ENCODE measurements at places on chromosomes 11 and 22.

- DNase-seq = no peak
Observed at GRCh38 chr22:43438666-43439347, 27.0 kb downstream of the MPPED1 start.

DNA sequence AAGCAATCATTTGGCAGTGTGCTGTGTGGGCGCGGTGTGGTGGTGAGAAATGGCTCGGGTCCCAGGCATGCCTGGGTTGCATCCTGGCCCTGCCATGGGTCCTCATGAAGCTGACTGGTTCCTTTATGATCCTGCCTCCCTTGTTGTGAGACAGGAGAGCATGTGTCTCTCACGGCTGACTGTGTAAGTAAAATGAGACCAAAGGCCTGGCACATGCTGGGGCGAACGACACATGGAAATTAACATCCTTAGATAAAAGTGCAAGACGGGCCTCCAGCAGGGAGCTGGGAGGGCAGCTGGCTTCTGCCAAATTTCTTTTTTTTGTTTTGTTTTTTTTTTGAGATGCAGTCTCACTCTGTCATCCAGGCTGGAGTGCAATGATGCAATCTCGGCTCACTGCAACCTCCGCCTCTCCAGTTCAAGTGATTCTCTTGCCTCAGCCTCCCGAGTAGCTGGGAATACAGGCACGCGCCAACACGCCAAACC is 9.4 kb upstream of the FBLN1 start:
- DNase-seq = no peak

DNA sequence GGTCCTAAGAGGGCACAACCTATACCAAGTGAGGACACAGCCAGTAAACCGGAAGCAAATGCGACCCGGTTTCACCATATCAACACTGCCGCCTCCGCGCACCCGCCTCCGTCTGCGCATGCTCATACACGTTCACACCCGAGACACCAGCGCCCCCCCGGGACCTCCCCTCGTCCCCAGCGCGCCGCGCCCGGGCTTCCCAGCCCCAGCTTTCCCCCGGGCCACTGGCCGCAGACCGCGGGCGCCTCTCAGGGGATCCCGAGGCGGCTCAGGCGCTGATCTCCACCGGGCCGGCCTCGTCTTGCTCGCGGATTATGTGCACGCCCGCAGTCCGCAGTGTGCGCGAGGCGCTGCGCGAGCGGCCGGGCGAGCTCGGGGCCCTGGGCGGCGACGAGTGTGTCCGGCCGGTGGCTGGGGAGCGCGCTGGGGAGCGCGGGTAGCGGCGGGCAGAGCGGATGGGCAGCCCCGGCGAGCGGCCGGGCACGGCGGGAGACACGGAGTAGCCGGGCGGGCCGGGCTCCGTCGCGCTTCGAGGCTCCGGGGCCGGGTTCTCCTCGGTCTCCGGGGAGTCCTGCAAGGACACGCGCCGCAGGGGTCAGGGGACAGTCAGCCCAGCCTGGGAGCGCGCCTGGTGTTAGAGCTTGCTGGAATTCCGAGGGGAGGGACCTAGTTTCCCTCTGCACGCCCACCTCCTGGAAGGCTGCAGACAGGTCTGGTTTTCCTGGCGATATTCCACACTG is 2.0 kb downstream of the HEPN1 start:
- DNase-seq = peak; percentile 90

DNA sequence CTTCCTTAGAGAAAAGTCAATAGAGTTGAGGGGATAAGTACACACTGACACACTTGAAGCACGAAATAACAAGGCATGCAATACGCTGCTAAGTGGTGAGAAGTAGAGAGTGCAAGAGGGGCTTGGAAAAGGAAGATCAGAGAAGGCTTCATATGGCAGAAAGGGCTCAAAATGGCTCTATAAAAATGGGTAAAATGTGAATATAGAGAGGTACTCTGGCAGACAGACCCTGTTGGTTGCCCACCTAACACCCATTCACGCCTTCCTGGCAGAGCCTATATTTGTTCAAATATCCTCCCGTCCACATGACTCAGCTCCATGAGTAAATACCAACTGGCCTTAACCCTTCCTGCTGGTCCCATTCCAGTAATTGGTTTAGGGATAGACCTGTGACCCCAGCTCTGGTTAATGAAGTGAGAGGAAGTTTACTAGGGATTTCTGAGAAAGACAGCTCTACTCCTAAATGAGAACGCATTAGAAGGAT is 38.9 kb upstream of the CCDC34 start:
- no peak for DNase-seq

GRCh38 chr11:134634897-134635831 is 223.1 kb upstream of the B3GAT1 start:
- DNase-seq = no peak

DNA sequence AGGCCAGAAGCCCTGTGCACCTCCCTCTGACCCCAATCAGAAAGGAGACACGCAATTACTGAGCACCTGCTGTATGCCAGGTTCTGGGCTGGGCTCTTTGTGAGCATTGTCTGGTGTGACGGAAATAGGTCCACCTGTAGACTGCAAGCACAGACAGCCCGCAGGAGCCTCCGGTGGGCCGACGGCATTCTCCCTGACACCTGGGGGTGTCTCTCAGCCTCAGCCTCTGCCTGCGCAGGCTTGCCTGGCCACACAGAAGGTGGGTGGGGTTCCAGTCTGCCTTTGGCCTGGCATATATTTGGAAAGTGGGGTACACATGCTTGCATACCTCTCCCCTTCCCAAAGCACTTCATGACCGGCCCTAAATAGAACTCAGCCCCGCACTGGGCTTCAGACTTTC is 129.3 kb downstream of the BUD13 start:
- DNase-seq = no peak

DNA sequence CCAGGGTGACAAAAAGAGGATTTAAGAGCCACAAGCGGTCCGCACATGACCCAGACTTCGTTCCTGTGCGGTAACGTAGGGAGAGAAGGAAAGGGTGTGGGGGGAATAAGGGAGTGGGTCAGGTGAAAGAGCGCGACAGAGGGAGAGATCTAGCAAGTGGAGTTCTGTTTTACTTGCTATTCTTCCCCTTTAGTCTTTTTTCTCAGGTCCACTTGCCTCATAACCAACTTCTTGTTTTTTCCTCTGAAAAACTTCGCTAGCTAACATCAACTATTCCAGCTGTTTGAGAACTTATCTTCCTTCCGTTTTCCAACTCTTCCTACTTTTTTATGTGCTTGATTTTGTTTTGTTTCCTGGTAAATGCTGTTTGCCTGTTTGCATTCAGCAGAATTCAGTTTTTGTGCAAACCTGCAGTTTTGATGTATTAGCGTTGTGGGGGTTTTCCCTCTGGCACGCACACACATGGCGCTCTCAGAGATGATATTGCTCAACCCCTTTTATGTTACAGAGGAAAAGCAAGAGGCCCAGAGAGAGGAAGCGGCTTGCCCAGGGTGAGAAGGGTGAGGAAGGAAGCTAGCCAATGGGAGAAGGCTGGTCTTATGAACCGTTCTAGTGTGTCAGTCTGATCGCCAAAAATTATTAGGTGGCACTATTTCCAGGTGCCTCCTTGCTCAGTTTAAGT is 592 bp upstream of the CTSC start:
- DNase-seq = peak; percentile 33

Data from germinal center (tissue), 1 donor.